ENCODE measurements at places on chromosomes 7 and 10. TPM values are rescaled to one million over a fixed set of nuclear protein-coding genes. Genes with fewer than 3 reads are reported as not detected.

SUGCT gene
- not detected for total RNA-seq

SPAM1 gene
- total RNA-seq, result not detected

ATRNL1 gene
- total RNA-seq, result 0.22 TPM

ANXA8 gene
- 0.17 TPM for total RNA-seq

PRKG1 gene
- total RNA-seq, result not detected

GPR15LG gene
- total RNA-seq, result not detected

MEPCE gene
- 49.1 TPM for total RNA-seq

EPC1 gene
- 54.2 TPM for total RNA-seq

CHAT gene
- not detected for total RNA-seq

OR2A12 gene
- not detected for total RNA-seq

DNA sequence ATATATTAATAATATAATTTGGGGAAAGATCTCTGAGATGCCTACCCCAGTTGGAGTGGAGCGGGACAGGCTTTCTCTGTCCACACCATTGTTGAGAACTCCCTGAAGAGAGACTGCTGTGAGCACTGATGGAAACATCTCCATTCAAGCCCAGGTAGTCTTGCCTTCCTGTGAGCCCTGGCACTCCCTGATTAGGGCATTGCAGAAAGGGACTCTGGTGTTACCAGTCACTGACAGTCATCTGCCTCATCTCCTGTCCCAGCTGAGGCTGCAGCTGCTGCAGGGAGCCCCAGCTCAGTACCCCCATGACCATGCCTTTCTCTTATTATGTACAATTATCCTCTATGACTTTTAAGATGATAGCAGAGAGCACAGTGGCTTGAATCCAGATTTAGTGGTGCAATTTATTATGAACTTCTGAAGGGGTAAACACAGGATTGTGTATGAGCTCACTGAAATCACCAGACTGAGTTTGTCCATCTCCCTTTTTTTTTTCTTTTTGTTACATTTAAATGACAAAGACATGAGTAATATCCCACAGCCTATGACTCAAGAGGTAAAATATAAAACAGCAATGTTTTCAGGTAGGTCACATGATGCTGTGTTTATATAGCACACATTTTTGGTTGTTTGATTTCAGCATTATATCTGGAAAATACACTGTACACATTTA is 236.9 kb downstream of the SLC25A13 start:
- H3K4me1 ChIP-seq, result no peaks in the 10 kb centered on the region
- H3K27me3 ChIP-seq, result peaks cover 8% of the 10 kb centered on the region
- H3K4me3 ChIP-seq, result no peak overlapping the region
- no peak overlapping the region for H3K27ac ChIP-seq
- H3K36me3 ChIP-seq, result no peaks in the 10 kb centered on the region
- no peak for DNase-seq

- no peak overlapping the region for H3K4me3 ChIP-seq
- H3K27me3 ChIP-seq, result no peaks in the 10 kb centered on the region
- no peaks in the 10 kb centered on the region for H3K36me3 ChIP-seq
- DNase-seq, result no peak
- no peak overlapping the region for H3K27ac ChIP-seq
- H3K4me1 ChIP-seq, result peaks cover 5% of the 10 kb centered on the region
Observed at GRCh38 chr7:27889800-27890199, 149.8 kb downstream of the TAX1BP1 start.

DNA sequence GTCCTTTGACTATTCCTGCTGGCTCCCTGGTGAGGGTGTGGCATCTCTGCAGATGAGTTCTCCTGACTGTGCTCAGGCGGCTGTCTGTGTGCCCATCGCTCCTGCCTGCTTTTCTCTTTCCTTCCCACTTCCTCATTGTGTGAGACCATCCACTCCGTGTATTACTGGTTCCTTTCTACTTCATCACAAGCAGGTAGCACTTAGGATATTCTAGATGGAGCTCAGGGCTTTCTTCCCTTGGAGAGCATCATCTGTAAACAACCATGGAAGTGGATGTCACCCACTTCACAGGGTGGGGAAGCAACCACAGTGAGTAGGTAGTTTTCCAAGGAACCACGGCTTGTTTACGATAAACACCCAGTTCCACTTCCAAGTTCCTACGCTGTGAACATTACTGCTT is 15.7 kb downstream of the DNAJB6 start:
- H3K27me3 ChIP-seq, result no peaks in the 10 kb centered on the region
- DNase-seq, result no peak
- no peak overlapping the region for H3K4me3 ChIP-seq
- H3K4me1 ChIP-seq, result peaks cover 61% of the 10 kb centered on the region

DNA sequence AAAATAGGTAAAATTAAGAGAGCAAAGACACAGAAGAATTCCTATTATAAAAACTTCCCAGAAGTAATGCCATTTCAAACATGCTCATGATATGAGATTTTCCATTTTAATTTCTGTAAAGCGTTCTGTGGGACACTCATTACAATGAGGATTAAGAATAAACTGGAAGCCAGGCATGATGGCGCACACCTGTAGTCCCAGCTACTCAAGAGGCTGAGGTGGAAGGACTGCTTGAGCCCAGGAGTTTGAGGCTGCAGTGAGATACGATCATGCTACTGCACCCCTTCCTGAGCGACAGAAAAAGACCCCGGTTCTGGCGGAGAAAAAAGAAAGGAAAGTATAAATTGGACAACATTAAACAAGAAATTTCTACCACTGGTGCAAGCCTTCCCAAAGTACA is 1.5 kb downstream of the DNA2 start:
- H3K27me3 ChIP-seq, result no peaks in the 10 kb centered on the region
- H3K36me3 ChIP-seq, result peaks cover 32% of the 10 kb centered on the region
- H3K4me1 ChIP-seq, result peaks cover 29% of the 10 kb centered on the region
- H3K4me3 ChIP-seq, result peak overlapping the region; percentile 97
- H3K27ac ChIP-seq, result peak overlapping the region; percentile 64

GRCh38 chr7:34036972-34037792 is 131.8 kb downstream of the BMPER start:
- H3K4me1 ChIP-seq, result no peaks in the 10 kb centered on the region
- DNase-seq, result no peak
- H3K27me3 ChIP-seq, result no peaks in the 10 kb centered on the region

GRCh38 chr10:102113956-102114857 is 6.0 kb downstream of the LDB1 start:
- peak; percentile 14 for DNase-seq
- H3K27ac ChIP-seq, result peak overlapping the region; percentile 94
- peaks cover 28% of the 10 kb centered on the region for H3K36me3 ChIP-seq
- H3K4me1 ChIP-seq, result peaks cover 61% of the 10 kb centered on the region

DNA sequence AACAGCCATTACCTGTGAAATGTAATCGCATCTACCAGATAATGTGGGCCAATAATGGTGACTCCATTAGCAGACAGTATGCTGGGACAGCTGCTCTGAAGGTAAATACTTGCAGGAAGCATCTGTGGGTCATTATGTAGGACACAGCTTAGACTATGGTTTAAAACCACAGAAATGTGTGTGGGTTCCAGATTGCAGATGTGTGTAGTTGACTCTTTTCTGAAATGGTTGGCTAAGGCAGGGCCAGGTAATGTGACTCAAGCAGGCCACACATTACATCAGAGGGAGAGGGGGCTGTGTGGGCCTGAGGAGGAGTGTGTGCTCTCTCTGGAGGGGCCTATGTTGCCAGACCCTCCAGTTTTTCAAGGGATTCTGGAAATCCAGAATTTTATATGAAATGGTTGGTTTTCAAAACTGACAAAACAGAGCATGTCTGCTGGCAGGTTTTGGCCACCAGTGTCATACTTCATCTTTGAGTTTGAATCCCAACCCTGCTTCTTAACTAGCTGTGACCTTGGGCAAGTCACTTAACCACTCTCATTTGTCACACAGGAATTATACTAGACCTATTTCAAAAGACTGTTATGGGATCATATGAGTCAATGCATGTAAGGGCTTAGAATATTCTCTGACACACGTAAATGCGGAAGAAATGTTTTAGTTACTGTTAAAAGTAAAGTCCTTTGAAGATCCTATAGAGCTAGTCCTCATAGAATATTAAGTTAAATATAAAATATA is 64.5 kb downstream of the MCMBP start:
- H3K4me3 ChIP-seq, result no peak overlapping the region
- H3K27ac ChIP-seq, result no peak overlapping the region
- no peak for DNase-seq

DNA sequence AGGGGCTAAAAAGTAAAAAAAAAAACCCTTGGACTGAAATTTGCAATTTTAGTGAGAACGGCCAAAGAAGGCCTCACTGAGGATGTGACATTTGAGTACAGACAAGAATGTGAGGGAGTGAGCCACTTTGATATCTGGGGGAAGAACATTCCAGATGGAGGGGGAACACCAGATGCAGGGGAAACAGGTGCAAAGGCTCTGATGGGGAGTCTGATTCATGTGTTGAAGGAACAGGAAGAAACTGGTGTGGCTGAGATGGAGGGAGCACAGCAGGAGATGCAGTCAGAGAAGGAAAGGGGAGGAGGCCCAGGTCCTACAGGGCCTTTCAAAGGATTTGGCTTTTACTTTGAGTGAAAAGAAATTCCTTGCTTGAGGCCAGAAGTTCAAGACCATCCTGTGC is 615.7 kb upstream of the NRP1 start:
- DNase-seq, result no peak
- H3K4me3 ChIP-seq, result no peak overlapping the region
- no peaks in the 10 kb centered on the region for H3K27me3 ChIP-seq
- H3K27ac ChIP-seq, result no peak overlapping the region
- no peaks in the 10 kb centered on the region for H3K36me3 ChIP-seq
- no peaks in the 10 kb centered on the region for H3K4me1 ChIP-seq

GRCh38 chr10:78782441-78782840 is 286.3 kb upstream of the ZMIZ1 start:
- no peak overlapping the region for H3K27ac ChIP-seq
- H3K4me1 ChIP-seq, result no peaks in the 10 kb centered on the region
- H3K27me3 ChIP-seq, result peaks cover 6% of the 10 kb centered on the region

- H3K4me3 ChIP-seq, result no peak overlapping the region
- H3K4me1 ChIP-seq, result peaks cover 11% of the 10 kb centered on the region
- no peaks in the 10 kb centered on the region for H3K27me3 ChIP-seq
- no peak for DNase-seq
- H3K27ac ChIP-seq, result no peak overlapping the region
- H3K36me3 ChIP-seq, result no peaks in the 10 kb centered on the region
Observed at GRCh38 chr7:157658851-157659412, 322.1 kb downstream of the DNAJB6 start.

DNA sequence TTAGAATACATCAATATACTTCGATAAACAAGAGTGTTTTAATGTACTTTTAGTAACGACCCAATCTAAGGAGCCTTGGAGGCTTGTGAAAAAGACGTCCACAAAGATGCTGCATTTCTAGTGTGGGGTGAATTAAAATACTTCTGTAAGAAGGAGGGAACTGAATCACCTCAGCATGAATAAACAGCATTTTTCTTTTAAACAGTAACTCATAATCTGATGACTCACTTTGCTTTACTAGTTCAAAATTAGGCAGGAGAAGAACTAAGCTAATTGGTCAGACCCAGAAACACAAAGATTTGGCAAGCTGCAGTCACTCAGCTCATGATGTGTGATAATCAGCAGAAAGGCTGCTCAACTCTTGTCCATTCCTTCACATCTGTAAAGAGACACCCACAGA is 24.2 kb downstream of the NCOA4 start:
- H3K27me3 ChIP-seq, result no peaks in the 10 kb centered on the region
- DNase-seq, result no peak
- peak overlapping the region; percentile 56 for H3K27ac ChIP-seq
- H3K36me3 ChIP-seq, result peaks cover 74% of the 10 kb centered on the region
- H3K4me3 ChIP-seq, result no peak overlapping the region

DNA sequence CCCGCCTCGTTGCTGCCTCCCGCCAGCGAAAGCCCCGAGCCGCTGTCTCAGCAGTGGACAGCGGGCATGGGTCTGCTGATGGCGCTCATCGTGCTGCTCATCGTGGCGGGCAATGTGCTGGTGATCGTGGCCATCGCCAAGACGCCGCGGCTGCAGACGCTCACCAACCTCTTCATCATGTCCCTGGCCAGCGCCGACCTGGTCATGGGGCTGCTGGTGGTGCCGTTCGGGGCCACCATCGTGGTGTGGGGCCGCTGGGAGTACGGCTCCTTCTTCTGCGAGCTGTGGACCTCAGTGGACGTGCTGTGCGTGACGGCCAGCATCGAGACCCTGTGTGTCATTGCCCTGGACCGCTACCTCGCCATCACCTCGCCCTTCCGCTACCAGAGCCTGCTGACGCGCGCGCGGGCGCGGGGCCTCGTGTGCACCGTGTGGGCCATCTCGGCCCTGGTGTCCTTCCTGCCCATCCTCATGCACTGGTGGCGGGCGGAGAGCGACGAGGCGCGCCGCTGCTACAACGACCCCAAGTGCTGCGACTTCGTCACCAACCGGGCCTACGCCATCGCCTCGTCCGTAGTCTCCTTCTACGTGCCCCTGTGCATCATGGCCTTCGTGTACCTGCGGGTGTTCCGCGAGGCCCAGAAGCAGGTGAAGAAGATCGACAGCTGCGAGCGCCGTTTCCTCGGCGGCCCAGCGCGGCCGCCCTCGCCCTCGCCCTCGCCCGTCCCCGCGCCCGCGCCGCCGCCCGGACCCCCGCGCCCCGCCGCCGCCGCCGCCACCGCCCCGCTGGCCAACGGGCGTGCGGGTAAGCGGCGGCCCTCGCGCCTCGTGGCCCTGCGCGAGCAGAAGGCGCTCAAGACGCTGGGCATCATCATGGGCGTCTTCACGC is 825 bp downstream of the ADRB1 start:
- H3K4me1 ChIP-seq, result peaks cover 18% of the 10 kb centered on the region
- peak overlapping the region; percentile 53 for H3K4me3 ChIP-seq
- H3K27me3 ChIP-seq, result peaks cover 77% of the 10 kb centered on the region
- DNase-seq, result no peak

DNA sequence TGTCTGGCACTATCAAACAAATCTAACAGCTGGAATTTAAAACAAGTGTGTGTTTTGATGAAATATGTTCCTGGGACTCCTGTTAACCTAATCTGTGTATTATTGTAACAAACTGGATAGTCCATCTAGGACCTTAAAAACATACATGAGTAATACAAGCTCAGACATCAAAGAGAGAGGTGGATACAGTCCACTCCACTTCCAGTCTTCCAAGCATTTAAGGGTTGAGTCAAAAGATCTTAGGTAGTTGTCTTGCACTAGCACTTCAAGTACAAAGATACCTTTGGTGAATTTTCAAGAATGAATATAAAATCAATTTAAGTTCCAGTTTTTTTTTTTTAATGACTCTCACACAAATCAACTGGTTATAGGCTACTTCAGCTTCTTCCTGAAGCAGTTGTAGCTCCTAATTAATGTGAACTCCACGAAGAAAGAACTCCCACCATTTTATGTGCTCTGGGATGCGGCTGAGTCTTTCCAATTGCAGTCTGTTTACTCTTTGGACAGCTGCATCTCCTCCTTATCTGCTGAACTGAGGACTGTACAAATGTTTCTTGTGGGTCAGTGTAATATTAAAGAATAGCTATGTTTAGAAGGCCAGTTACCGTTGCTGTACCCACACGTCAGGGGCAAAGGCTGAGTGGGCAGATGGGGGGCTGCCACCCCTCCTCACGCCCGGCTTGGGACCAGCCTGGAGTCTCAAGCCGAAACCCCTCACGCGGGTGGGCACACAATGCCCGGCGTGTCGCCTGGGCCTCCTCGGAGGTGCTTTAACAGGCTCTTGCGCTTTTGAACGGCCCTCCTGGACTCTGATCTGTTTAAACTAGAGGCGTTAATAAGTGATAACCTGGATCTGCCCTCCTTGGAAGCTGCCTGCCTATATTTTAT is 2.9 kb upstream of the IGF2BP3 start:
- peaks cover 36% of the 10 kb centered on the region for H3K4me1 ChIP-seq
- peak overlapping the region; percentile 74 for H3K4me3 ChIP-seq
- no peak for DNase-seq
- H3K27ac ChIP-seq, result peak overlapping the region; percentile 60
- peaks cover 5% of the 10 kb centered on the region for H3K36me3 ChIP-seq
